ENCODE measurements at places on chromosomes 11 and 22. TPM values are rescaled to one million over a fixed set of nuclear protein-coding genes. Genes with fewer than 3 reads are reported as not detected.

GRCh38 chr22:27886843-27887151 lies 32.3 kb downstream of the PITPNB start:
- DNase-seq: no peak

TRPC6 gene
- not detected for total RNA-seq

DNA sequence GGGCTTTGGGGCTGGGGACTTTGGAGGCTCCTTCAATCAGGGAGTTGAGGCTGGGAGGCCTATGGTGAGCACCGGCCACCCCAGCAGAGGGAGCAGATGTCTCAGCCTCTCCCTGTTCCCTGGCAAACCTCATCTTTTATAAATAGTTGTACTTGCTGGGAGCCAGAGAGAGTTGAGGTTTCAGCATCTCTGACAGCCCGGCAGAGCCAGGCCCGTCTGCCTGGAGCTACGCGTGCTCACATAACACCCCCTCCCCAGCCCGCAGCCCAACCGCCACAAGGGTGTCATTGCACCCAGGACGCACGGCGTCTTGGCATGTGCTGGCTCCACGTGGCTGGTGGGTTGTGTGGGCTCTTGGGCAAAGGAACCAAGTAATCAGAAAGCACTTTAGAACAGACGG lies 127.1 kb downstream of the CHST1 start:
- no peak for DNase-seq

DNA sequence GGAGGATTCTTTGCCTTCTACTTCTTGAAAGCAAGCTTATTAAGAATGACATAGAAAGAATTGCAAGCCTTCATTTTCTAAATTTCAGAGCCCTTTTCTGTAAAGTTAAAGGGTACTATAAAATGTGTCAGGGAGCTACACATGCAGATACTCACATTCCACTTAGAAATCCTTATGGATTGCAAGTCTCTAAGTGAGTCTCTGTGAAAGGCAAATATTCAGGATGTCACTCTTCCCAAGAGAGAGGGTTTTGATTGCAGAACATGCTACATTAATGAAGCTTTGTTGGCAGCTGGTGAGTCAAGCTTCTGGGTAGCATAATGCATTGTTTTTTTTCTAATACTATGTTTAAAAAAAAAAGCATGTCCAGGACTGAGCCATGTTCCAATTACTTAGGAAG lies 369.2 kb downstream of the DCDC1 start:
- no peak for DNase-seq

GRCh38 chr11:121654843-121655536 lies 202.2 kb upstream of the SORL1-AS1 start:
- no peak for DNase-seq

DNA sequence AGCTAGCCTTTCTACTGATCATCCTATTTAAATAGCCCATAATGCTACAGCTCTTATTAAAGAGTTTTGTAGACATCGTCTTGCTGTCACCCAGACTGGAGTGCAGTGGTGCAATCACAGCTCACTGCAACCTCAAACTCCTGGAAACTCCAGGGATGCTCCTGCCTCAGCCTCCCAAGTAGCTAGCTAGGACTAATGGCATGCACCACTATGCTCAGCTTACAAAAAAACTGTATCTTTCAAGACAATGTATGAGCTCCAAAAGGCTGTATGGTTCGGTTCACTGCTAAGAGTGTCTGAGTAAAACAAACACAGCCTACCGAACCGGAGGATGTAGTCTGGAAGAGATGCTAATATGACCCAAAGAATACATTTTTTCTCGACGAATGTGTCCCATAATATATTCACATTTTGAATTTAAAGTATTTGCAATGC lies 2.6 kb downstream of the TAF1D start:
- no peak for DNase-seq

Data from activated T-cell treated with anti-CD3 and anti-CD28 coated beads, Interleukin-2, amount 50 U/mL, for 4 hours (primary cell).